ENCODE measurements at places on chromosomes 1 and 21. TPM values are rescaled to one million over a fixed set of nuclear protein-coding genes. Genes with fewer than 3 reads are reported as not detected.

DNA sequence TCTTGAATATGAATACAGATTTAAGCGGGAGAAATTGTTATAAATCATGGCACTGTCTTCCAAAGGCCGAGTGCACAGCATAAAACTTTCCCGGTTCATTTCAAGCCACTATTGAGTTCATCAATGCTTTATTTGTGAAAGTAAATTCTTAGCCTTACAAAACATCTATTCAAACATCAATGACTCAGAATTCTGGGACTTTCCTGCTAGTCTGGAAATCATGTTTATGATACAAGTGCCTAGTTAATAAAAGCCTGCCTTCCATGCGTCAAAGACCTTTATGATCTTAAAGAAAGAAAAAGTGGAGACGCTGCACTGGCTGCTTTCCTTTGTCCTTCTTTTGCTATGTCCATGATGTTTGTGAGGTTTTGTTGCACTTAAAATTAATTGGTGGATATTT, 137.7 kb downstream of the SETD4 start:
- no peak overlapping the region for H3K4me3 ChIP-seq
- DNase-seq, result no peak
- no peak overlapping the region for H3K27ac ChIP-seq
- H3K4me1 ChIP-seq, result peaks cover 11% of the 10 kb centered on the region

Gene HAO2
- 0.17 TPM for total RNA-seq

DNA sequence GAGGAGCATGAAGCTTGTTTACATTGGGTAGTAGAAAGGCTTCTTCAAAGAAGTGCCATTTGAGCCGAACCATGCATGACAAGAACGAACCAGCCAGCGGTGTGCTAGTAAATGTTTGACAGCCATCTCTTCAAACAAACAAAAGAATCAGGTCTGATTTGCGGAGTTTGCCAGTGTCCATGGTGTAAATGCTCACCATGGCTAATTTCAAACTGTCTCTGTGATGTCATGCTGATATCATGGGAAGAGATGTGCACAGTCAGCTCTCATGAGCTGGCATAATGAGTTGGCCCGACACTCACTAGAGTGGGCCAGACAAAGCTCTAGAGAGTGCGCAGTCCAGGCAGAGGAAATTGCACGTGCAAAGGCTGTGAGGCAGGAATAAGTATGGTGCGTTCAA, 101.1 kb downstream of the KAZN start:
- no peak overlapping the region for H3K4me3 ChIP-seq
- peaks cover 7% of the 10 kb centered on the region for H3K27me3 ChIP-seq
- no peak overlapping the region for H3K27ac ChIP-seq
- no peak for DNase-seq
- H3K4me1 ChIP-seq, result no peaks in the 10 kb centered on the region

Gene OVAAL
- not detected for total RNA-seq

GRCh38 chr1:57111175-57111574, 145.4 kb upstream of the C8B start:
- no peaks in the 10 kb centered on the region for H3K4me1 ChIP-seq
- no peak overlapping the region for H3K4me3 ChIP-seq
- H3K36me3 ChIP-seq, result no peaks in the 10 kb centered on the region
- no peak overlapping the region for H3K27ac ChIP-seq
- DNase-seq, result no peak

DNA sequence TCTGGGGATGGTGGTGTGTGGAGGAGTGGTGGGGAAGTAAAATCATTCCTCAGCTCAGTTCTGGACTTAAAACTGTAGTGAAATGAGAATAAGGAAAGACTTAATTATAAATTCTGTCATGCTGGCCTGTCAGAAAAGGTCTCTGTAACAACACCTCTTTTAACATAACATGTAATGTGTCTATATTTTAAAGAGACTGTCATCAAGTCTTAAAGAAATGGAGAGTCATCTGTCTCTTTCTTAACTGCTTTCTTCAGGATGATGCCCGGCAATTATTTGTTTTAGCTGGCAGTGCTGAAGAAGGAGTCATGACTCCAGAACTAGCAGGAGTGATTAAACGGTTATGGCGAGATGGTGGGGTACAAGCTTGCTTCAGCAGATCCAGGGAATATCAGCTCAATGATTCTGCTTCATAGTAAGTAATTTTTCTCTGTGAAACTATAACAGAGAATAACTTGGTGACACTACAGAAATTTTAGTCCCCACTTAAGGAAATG, 30.6 kb downstream of the GNAI3 start:
- H3K4me3 ChIP-seq, result no peak overlapping the region
- H3K36me3 ChIP-seq, result peaks cover 27% of the 10 kb centered on the region
- H3K27me3 ChIP-seq, result no peaks in the 10 kb centered on the region
- H3K27ac ChIP-seq, result no peak overlapping the region
- H3K4me1 ChIP-seq, result no peaks in the 10 kb centered on the region

DNA sequence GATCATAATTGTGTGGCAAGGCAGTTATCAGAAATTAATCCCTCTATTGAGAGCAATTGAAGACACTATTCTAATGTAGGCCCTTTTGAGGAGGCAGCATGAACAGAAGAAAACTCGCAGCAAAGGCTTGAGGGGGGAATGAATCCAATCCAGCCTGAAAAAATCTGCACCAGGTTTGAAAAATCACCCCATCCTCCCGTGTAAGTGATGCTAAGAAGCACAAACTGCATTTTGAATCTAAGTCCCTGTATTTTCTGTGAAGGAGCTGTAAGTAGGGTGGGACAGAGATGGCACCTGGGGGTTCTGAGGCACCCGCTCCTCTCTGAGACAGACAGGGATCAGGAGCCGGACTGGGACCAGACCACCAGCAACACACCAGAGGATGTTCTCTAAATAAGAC, at the start of gene CRB1:
Gene CRB1, plus strand, starts transcription at position 241 of the 400 bp plus-strand sequence. CDS start 161 bp downstream, outside the sequence.
- DNase-seq, result no peak
- H3K4me3 ChIP-seq, result no peak within 1 kb of the TSS
- H3K27ac ChIP-seq, result no peak within 1 kb of the TSS
- H3K4me1 ChIP-seq, result no peaks in the 10 kb centered on the region
